Skeletal muscle cell (primary cell): ENCODE measurements at places on chromosomes 5 and 9.

GRCh38 chr5:117837786-117838185 lies 1150.6 kb downstream of the DTWD2 start:
- no peak for DNase-seq

- DNase-seq: no peak
Observed at GRCh38 chr5:59222687-59223511, 640.0 kb downstream of the RAB3C start.

DNA sequence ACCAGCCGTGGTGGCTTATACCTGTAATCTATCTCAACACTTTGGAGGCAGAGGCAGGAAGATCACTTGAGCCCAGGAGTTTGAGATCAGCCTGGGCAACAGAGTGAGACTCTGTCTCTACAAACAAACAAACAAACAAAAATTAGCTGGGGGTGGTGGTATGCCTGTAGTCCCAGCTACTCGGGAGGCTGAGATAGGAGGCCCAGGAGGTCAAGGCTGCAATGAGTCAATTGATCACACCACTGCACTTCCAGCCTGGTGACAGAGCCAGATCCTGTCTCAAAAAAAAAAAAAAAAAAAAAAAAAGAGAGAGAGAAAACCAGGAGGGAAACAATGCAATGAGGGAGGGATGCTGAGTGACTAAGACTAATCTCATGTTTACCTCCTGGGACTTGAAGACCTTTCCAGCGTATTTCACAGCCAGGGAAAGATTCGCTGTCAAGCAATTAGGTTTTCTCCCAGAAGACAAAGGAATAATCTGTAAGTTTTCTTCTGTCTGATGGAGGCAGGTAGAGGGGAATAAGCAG lies 51.1 kb upstream of the MIER3 start:
- DNase-seq: no peak

- DNase-seq: no peak
Observed at GRCh38 chr5:134450374-134450773, 38.7 kb upstream of the CDKN2AIPNL start.

- DNase-seq: no peak
Observed at GRCh38 chr5:161064297-161064696, 212.3 kb upstream of the ATP10B start.

DNA sequence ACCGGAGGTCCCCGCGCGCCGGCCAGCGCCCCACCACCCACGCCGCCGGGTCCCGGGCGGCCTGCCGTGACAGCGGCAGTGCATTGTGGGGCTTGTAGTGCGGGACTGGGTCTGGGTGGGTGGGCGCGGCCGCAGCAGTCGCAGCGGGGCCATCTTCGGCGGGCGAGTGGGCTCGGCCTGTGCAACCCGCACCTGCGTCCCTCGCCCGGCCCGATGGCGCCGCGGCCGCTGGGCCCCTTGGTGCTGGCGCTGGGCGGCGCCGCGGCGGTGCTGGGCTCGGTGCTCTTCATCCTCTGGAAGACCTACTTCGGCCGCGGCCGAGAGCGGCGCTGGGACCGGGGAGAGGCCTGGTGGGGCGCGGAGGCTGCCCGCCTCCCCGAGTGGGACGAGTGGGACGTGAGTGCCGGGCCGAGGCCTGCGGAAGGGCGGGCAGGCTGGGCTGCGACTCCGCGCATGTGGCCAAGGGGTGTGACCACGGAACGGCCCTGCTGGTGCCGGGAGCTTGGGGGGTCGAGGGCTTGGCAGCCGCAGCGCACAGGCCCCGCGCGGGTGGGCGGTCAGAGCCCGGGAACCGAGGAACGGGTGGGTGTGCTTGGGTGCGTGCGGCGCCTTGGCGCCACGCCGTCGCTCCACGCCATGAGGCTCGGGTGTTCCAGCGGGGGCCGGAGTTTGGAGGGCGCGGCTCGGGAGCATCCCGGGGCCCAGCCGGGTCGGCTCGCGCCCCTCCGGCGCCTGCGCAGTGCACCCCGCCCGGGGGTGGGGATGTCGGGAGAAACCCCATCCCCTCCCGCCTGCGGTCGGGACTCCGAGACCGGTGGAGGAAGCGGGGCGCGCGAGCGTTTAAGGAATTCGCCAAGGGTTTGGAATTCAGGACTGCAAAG lies at the start of gene ARL10:
Gene ARL10, plus strand, starts transcription at position 137 of the 881 bp plus-strand sequence. Its CDS starts 77 bp downstream, at position 214.
- peak; percentile 24 for DNase-seq

DNA sequence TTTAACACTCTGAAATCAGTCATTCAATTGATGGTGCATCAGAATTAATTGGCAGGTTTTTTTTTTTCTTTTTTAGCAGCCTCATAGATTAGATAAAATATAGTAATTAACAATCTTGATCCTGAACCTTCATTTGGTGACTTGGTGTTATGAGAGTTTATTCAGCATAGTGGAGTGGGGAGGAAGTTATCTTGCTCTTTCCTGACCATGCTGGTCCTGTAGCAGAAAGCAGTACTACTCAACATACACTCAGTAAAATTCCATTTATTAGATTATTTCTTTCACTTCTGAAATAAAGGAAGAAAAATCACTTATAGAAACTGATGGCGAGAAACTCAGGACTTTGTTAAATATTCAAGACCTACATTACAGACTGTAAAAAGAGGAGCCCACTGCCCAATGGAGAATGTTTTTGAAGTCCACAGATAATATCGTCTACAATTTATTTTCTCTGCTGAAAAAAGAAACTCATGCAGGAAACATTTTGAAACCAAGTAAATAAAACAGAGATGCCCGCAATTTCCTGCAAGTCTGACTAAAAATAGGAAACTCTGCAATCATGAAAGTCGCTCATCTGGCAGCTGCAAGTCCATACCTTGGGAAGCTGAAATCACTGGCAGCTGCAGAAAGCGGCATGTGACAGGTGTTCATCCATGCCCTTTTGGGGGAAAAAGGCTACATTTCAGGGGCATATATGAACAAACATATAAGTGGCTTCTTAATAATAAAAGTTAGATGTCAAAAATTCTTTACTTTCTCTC lies 233.2 kb upstream of the RFX3 start:
- DNase-seq: no peak

DNA sequence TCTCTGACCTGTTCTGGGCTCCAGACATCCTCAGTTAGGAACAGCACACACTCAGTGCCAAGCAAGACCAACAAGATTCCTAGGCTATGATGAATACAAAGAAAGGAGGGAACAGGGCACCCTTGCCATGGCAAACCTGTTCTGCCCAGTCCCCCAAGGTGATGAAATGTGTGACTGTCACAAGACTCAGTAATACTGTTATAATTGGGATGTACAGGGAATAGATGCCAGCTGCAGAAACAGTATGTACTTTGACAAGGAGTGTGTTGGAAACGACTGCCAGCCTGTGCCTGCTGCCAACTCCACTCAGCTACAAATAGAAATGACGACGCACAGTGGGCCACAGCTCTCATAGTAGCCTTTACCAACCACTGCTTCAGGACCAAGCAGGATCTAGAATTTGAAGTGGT lies 453.0 kb downstream of the EFNA5 start:
- DNase-seq: no peak

DNA sequence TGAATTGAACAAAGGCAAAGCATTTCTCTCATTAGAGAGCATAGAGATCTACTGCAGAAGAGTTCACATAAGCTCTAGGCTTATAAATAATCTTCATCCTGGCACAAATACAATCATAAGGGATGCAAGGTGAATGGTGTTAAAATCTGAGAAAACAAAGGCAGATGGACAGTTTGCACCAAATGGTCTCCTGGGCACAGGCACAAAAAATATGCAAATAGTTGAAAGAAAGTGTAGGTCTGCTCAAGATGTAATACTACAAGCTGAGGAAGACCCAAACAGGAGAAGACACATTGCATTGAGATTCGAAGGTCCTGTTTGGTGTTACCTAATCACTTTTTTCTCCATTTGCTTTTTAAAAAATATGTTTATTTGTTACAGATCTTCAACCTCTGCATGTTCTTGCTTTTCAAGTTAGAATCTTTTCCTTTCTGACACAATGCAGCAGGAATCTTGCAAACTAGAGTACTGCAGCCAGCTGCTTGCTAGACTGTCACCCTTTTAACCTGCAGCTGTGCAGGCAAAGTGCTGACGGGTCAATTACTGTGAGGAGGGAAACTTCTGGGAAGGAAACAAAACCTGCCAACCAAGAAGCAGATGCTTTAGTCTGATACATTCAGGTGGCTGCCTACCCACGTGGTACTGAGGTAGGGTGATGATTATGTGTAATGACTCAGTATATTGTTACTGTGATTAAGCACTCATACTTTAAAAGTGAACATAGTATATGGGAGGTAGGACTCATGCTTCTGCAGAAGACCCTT lies 1048.6 kb upstream of the SEMA6A start:
- peak; percentile 47 for DNase-seq

DNA sequence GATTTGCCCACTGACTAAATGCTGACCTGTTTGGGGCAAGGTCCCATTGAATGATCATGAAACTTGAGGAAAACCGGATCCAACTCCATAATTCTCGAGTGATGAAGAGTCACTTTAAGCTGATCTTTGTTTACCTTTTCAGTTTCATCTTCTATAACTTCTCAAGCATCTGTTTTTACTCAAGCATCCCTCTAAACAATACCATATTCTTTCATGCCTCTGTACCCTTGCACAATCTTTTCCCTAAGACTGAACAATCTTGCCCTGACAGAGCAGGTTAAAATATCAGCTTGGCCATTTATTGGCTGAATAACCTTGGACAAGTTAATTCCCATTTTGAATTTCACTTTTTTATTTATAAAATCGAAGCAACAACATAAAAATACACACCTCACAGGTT lies 39.8 kb downstream of the TYRP1 start:
- no peak for DNase-seq

GRCh38 chr9:90860826-90861225 lies 59.2 kb downstream of the SYK start:
- no peak for DNase-seq

GRCh38 chr5:53362521-53362941 lies 117.9 kb upstream of the FST start:
- DNase-seq: peak; percentile 93

DNA sequence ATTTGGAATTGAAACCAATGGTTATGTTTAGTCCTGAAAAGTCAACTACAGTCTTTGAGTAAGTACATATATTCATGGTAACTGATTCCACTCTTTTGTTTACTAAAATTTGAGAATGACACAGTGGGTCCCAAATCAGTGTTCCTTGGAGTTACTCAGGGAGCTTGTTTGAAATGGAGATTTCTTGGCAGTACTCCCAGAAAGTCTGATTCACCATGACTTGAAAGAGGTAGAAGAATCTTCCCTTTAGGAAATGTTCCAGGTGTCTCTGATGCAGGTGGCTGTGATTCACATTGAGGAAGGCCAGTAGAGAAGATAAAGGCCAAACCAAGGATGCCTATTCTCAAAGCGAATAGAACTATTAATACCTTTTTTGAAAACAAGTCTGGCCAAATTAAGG lies 1078.3 kb downstream of the CDH12 start:
- peak; percentile 16 for DNase-seq

- no peak for DNase-seq
Observed at GRCh38 chr5:122316656-122317055, 4.6 kb downstream of the SNCAIP start.

DNA sequence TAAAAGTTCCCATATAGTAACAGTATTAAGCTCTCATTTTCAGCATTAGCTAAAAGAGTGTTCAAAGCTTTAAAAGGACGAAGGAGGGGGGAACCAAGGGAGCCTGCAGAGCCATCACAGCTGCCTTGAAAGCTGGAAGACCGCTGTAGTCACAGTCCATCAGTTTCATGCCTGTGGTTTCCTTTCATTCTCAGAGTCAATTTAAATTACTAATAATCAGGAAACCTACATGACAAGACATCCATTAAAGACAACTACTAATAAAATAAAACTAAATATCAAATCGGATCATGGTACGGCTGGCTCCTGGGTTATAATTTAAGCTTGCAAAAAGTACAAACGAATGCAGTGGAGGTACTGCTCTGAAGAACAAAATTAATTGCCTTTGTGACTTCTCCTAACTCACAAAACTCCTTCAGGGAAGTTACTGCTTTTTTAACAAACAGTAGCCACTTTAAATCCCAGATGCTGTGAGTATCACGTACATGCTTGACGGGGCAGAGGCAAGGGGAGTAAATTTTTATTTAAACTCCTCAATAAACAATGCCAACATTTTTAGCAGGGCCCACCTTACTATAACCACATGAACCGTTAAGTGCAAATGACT lies 213.5 kb downstream of the DENND1A start:
- no peak for DNase-seq

GRCh38 chr5:51495672-51496071 lies 112.4 kb downstream of the ISL1 start:
- DNase-seq: no peak

- DNase-seq: no peak
Observed at GRCh38 chr5:44885903-44886302, 77.2 kb downstream of the MRPS30 start.

- DNase-seq: peak; percentile 94
Observed at GRCh38 chr5:123700624-123701287, 188.8 kb downstream of the CSNK1G3 start.

DNA sequence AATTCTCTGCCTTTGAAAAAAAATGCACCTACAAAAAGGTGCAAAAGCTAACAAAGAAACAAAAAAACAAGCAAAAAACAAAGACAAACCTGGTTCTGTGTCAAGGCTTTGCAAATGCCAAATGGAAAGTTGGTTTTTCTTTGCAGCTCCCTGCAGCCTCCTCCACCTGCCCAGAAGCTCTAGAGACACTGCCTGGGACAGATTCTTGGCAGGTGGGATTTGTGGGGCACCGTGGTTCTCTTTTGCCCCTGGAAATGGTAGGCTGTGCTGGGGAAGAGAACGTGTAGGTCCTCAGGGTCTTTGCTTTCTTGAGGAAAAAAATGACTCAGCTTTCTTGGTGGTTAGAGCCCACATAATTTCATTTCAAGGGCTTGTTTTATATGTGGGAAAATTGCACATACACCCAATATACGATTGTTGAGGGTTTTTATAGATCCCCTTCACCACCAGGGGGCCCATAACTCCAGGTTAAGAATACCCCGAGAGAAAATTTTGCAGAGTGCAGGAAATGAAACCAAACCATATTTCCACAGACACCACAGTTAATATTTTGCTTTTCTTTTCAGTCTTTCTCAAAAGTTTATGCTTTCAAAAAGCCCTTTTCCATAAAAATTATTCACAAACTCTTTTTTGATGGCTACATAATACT lies 58.7 kb downstream of the NXNL2 start:
- no peak for DNase-seq

- no peak for DNase-seq
Observed at GRCh38 chr9:79633558-79633957, 61.8 kb downstream of the TLE4 start.

- DNase-seq: no peak
Observed at GRCh38 chr9:86308687-86309086, 26.3 kb upstream of the ISCA1 start.

GRCh38 chr5:96124589-96124988 lies 162.9 kb upstream of the ELL2 start:
- DNase-seq: no peak
